Endothelial cell of umbilical vein (primary cell): ENCODE measurements at places on chromosomes 13 and 19. TPM values are rescaled to one million over a fixed set of nuclear protein-coding genes. Genes with fewer than 3 reads are reported as not detected.
A peak's percentile ranks its signal among the peaks of the same experiment; 100 is the strongest.

Gene ADGRE3
- total RNA-seq, result not detected in 2 replicates

Gene TRPC4
- total RNA-seq, result 0.42 and 0.64 TPM in 2 replicates

Gene CNN2
- 280 and 286 TPM in 2 replicates for total RNA-seq

Gene ZNF730
- 3.0 and 4.2 TPM in 2 replicates for total RNA-seq

Gene SHANK1
- total RNA-seq, result 1.2 and 1.9 TPM in 2 replicates

Gene ZNF208
- not detected in 2 replicates for total RNA-seq

Gene TBXA2R
- total RNA-seq, result 2.9 and 3.4 TPM in 2 replicates

DNA sequence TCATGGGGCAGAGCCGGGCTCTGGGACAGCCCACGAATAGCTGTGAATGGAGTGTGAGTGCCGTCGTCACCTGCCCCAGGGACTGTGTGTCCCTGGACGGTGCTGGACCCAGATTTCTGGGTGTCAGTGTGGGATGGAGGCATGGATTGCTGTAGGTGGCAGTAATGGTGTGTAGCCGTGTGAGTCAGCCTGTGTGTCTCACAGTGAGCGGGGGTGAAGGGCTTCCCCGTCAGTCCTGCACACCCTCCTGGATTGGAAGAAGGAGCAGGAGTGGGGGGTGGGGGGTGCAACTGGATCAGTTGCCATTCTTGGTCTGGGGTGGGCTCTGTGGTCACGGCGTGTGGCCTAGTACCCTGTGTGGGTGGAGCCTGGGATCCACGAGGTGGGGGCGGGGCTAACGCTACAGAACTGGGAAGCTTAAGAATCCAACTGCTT lies 6.5 kb upstream of the LTBP4 start:
- no peaks in the 10 kb centered on the region for H3K27me3 ChIP-seq
- DNase-seq, result no peak
- H3K4me1 ChIP-seq, result peaks cover 12% of the 10 kb centered on the region
- no peaks in the 10 kb centered on the region for H3K36me3 ChIP-seq
- H3K27ac ChIP-seq, result no peak overlapping the region
- H3K4me3 ChIP-seq, result no peak overlapping the region

GRCh38 chr19:8367327-8368001 lies 3.5 kb downstream of the ANGPTL4 start:
- peak; percentile 96 for DNase-seq
- no peaks in the 10 kb centered on the region for H3K36me3 ChIP-seq
- peak overlapping the region; percentile 42 for H3K27ac ChIP-seq
- H3K4me1 ChIP-seq, result peaks cover 26% of the 10 kb centered on the region
- H3K4me3 ChIP-seq, result no peak overlapping the region

GRCh38 chr13:100298691-100299090 lies 209.8 kb downstream of the PCCA start:
- DNase-seq, result peak; percentile 55
- no peak overlapping the region for H3K4me3 ChIP-seq
- H3K36me3 ChIP-seq, result no peaks in the 10 kb centered on the region
- H3K27ac ChIP-seq, result no peak overlapping the region
- H3K4me1 ChIP-seq, result peaks cover 7% of the 10 kb centered on the region

- no peak overlapping the region for H3K27ac ChIP-seq
- H3K4me1 ChIP-seq, result peaks cover 6% of the 10 kb centered on the region
- H3K4me3 ChIP-seq, result no peak overlapping the region
- DNase-seq, result peak; percentile 22
- H3K27me3 ChIP-seq, result no peaks in the 10 kb centered on the region
- no peaks in the 10 kb centered on the region for H3K36me3 ChIP-seq
Observed at GRCh38 chr13:104414771-104415170, 1348.6 kb upstream of the SLC10A2 start.

- H3K36me3 ChIP-seq, result no peaks in the 10 kb centered on the region
- H3K4me1 ChIP-seq, result peaks cover 12% of the 10 kb centered on the region
- peak overlapping the region; percentile 18 for H3K27ac ChIP-seq
- no peaks in the 10 kb centered on the region for H3K27me3 ChIP-seq
- H3K4me3 ChIP-seq, result no peak overlapping the region
- peak; percentile 58 for DNase-seq
Observed at GRCh38 chr13:96650301-96650886, 343.9 kb downstream of the OXGR1 start.

DNA sequence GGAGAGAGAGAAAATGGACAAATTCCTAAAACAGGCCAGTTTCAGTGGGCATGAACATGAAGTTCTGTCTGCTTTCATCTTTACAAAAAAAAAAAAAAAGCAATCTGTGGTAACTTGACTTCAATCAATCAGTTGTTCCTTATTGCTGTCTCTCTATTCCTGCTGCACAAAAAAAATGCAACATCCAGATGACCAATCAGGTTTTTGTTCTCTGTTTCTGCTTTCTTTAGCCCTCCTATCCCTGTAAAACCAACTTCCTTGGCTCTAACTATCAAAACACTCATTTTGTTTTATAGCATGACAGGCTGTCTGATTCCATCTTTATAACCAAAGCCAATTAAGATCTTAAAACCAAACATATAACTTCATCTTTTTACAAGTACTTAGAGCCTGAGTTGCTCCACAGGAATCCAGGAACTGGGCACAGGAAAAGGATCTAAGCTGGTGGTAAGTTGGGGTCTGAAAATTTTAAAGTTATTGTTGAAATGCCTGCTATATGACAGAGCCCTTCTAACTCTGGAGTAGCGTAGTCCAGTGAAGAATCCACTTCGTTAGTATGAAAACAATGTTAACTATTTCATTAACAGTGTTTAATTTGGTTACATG lies at the start of gene FPR3:
Gene FPR3, plus strand, starts transcription at position 273 of the 606 bp plus-strand sequence. CDS start 28,592 bp downstream, outside the sequence.
- no peaks in the 10 kb centered on the region for H3K27me3 ChIP-seq
- H3K4me1 ChIP-seq, result no peaks in the 10 kb centered on the region
- DNase-seq, result no peak
- H3K27ac ChIP-seq, result no peak within 1 kb of the TSS
- H3K36me3 ChIP-seq, result no peaks in the 10 kb centered on the region

DNA sequence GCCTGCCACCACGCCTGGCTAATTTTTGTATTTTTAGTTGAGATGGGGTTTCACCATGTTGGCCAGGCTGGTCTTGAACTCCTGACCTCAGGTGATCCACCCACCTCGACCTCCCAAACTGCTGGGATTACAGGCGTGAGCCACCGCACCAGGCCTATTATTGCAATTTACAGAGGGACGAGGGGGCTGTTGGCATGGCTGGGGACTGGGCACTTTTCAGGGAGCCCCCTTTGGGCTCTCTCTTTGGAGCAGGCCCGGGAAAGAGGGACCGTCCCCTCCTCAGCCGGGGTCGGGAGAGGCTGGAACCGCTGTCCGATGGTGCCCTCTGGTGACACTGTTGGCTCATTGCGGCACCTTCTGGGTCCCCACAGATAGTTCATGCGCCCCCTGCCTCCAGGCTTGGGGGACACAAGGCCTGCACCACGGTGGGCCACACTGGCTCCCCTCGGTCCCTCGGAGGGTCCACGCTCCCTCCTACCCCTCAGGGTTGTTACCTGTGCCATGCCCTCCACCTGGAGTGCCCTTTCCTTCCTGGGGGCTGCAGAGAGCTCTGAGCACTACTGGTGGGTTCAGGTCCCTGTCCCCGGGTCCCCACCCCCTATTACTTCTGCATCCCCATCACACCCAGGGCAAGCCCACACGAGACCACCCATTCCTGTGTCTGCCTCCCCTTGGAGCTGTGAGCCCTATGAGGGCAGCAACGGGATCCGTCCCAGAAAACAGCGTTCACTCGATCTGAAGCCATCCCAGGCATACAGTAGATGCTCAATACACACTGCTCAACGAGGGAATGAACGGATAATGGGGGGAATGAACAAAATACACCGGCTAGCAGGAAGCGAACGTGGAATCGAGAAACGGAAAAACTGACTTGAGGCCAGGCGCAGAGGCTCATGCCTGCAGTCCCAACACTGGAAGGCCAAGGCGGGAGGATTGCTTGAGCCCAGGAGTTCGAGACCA lies 12.5 kb downstream of the FEM1A start:
- H3K36me3 ChIP-seq, result no peaks in the 10 kb centered on the region
- H3K27ac ChIP-seq, result no peak overlapping the region
- peak; percentile 56 for DNase-seq
- H3K27me3 ChIP-seq, result no peaks in the 10 kb centered on the region

- H3K27me3 ChIP-seq, result no peaks in the 10 kb centered on the region
- H3K27ac ChIP-seq, result no peak overlapping the region
- no peaks in the 10 kb centered on the region for H3K36me3 ChIP-seq
- no peak overlapping the region for H3K4me3 ChIP-seq
Observed at GRCh38 chr13:92670096-92670495, 556.5 kb upstream of the GPC6 start.

DNA sequence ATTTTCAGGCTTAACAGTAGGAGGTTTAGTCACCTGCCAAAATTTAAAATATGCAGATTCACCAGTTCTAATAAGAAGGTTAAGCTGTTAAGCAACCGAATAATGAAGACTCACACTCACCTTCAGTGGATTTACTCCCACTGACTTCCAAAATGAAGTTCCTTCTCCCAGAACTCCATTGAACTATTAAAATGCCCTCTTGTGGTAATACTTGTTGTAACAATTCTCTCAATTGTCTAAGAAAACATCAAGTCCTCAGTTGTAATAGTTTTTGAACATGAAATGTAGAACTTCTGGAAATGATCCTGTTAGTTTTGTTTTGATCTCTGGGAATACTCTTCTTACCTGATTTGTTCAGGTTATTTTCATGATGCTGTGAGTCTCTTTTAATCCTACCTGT lies 522.0 kb upstream of the ATXN8OS start:
- no peak overlapping the region for H3K27ac ChIP-seq
- no peaks in the 10 kb centered on the region for H3K4me1 ChIP-seq
- H3K4me3 ChIP-seq, result no peak overlapping the region
- H3K36me3 ChIP-seq, result no peaks in the 10 kb centered on the region

DNA sequence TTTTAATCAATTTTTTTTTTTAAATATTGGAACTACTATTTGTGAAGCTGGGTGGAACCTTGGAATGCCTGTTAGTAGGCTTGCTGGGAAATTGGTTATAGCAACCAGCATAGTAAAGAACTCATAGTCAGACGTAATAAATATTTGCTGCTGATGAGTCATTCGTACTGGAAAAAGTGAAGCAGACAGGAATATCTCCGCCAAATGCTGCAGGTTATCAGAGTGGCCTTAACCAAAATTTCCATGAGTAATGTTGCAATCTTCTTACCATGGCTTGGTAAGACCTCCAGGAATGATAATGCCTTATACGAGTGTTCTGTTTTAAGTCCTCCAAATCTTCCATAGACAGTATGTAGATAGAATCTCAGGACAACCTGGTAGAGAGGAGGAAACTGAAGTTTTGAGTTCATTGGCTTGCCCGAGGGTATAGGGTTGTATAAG lies 34.2 kb downstream of the MBNL2 start:
- no peaks in the 10 kb centered on the region for H3K36me3 ChIP-seq
- DNase-seq, result peak; percentile 97
- peaks cover 67% of the 10 kb centered on the region for H3K4me1 ChIP-seq

GRCh38 chr13:105410602-105411001 lies 1124.9 kb downstream of the EFNB2 start:
- H3K27me3 ChIP-seq, result no peaks in the 10 kb centered on the region
- no peak overlapping the region for H3K4me3 ChIP-seq
- DNase-seq, result peak; percentile 52
- no peak overlapping the region for H3K27ac ChIP-seq
- H3K36me3 ChIP-seq, result no peaks in the 10 kb centered on the region

GRCh38 chr19:50649433-50650391 lies at the start of gene C19orf81:
Gene C19orf81 (plus strand): TSS chr19:50649445. CDS start chr19:50649445, 0 bp downstream.
- H3K27me3 ChIP-seq, result no peaks in the 10 kb centered on the region
- no peak within 1 kb of the TSS for H3K4me3 ChIP-seq
- H3K36me3 ChIP-seq, result no peaks in the 10 kb centered on the region
- H3K27ac ChIP-seq, result no peak within 1 kb of the TSS

- H3K4me1 ChIP-seq, result peaks cover 2% of the 10 kb centered on the region
- no peaks in the 10 kb centered on the region for H3K36me3 ChIP-seq
- no peak overlapping the region for H3K27ac ChIP-seq
- H3K27me3 ChIP-seq, result no peaks in the 10 kb centered on the region
- no peak overlapping the region for H3K4me3 ChIP-seq
Observed at GRCh38 chr13:95241321-95241720, 59.9 kb downstream of the ABCC4 start.

GRCh38 chr13:49093376-49093775 lies 117.7 kb downstream of the FNDC3A start:
- H3K4me1 ChIP-seq, result peaks cover 10% of the 10 kb centered on the region
- no peaks in the 10 kb centered on the region for H3K27me3 ChIP-seq
- no peak overlapping the region for H3K4me3 ChIP-seq

- peak overlapping the region; percentile 23 for H3K4me3 ChIP-seq
- H3K36me3 ChIP-seq, result no peaks in the 10 kb centered on the region
- peak; percentile 80 for DNase-seq
Observed at GRCh38 chr13:36418022-36418805, 14.1 kb upstream of the CCNA1 start.

DNA sequence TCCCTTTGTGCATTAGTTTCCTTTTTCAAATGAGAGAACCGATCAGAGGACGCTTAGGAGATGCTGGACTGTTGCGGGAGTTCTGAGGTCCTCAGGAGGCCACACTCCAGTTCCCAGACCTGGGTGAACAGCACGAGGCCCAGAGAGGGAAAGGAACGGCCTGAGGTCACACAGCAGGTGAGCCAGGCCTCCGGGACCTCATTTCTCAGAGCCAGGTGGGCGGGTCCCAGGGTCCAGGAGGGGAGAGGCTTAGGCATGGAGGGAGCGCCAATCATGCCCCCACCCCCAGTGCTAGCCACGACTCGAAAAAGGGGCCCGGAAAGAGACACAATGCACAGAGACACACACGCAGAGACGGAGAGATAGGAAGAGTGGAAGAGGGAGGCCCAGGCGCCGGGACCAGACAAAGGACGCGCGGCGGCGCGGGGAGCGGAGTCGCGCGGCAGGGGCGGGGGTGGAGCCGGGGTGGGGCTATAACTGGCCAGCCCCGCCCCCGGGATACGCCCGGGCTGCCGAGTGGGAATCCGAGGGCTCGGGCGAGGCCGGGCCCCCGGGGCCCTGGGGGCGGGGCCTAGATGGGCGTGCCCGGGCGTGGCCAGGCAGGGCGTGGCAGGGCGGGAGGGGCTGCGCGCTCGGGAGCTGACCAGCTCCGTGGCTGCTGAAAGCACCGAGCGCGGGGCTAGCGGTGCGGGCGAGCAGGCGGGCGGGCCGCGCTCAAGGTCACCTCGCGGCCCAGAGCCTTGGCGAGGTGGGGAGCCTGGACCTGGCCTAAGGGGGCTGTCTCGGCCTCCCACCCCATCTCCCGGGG lies 1.6 kb downstream of the ELAVL3 start:
- no peak for DNase-seq
- peaks cover 3% of the 10 kb centered on the region for H3K4me1 ChIP-seq
- H3K4me3 ChIP-seq, result no peak overlapping the region
- no peaks in the 10 kb centered on the region for H3K36me3 ChIP-seq
- H3K27ac ChIP-seq, result no peak overlapping the region

DNA sequence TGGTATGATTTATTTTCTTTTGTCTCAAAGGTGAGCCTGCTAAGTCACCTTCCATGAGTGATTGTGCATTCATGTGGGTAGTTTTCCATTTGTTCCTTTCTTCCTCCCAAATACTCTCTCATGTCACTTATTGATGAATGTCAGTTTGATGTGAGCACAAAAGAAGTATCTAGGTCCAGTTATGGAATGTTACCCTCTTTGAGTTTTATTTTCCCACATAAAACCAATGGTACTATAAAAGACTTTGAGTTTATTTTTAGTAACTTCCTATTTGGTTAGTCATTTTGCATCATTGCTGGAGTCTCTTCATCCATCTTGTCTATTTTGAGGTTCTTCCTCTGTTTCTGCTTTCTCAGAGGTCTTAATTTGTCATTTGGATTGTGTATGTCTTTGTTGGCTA lies 321.3 kb downstream of the GPC6 start:
- no peaks in the 10 kb centered on the region for H3K36me3 ChIP-seq
- no peaks in the 10 kb centered on the region for H3K27me3 ChIP-seq
- no peak overlapping the region for H3K27ac ChIP-seq
- no peak overlapping the region for H3K4me3 ChIP-seq

GRCh38 chr13:42864952-42865767 lies 83.8 kb downstream of the FAM216B start:
- H3K27ac ChIP-seq, result no peak overlapping the region
- no peaks in the 10 kb centered on the region for H3K27me3 ChIP-seq
- no peak for DNase-seq
